Anterior cingulate cortex (tissue), 58 donors: ENCODE measurements at places on chromosomes 5 and 9.

- DNase-seq = no peak
These were observed 22.5 kb upstream of the RAD23B start for GRCh38 chr9:107260437-107261081.

GRCh38 chr5:84017523-84018172 lies 297.0 kb upstream of the HAPLN1 start:
- no peak for DNase-seq

- no peak for DNase-seq
These were observed 96.7 kb upstream of the CHD1 start for GRCh38 chr5:99025298-99026045.

- DNase-seq = no peak
These were observed 29.6 kb downstream of the MLLT3 start for GRCh38 chr9:20592673-20593072.

- DNase-seq = no peak
These were observed 1.5 kb upstream of the CFAP77 start for GRCh38 chr9:132408521-132408920.

GRCh38 chr9:98391867-98392266 lies 136.4 kb upstream of the TBC1D2 start:
- DNase-seq = no peak

DNA sequence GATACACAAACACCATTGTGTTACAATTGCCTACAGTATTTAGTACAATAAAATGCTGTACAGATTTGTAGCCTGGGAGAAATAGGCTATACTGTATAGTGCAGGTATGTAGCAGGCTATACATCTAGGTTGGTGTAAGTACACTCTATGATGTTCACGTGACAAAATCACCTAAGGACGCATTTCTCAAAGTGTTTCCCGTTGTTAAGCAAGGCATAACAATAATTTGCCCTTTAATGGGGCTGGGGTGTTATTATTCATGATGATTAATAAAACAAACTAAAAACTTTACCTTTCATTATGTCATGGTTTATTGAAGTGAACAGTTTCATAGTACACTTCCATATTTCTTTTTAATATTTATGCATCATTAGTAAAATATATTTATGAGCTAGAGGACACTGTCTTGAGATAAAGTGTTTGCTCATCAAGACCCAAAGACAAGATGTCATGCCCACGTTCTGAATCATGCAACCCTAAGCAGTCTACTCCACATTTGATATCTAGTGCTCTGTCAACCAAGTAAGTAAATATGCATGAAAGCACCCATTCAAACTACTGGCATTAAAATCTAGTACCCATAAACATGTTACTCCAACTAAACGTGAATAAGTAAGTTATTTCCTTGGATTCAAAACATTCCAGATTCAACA lies 220.5 kb downstream of the NR2F1-AS1 start:
- DNase-seq = no peak
